GM12892 (cell line): ENCODE measurements at places on chromosomes 5 and 9.

- DNase-seq, result no peak
These were observed 42.3 kb downstream of the ZFAND5 start for GRCh38 chr9:72322678-72323077.

- no peak for DNase-seq
These were observed 145.5 kb upstream of the HAPLN1 start for GRCh38 chr5:83866181-83866580.

DNA sequence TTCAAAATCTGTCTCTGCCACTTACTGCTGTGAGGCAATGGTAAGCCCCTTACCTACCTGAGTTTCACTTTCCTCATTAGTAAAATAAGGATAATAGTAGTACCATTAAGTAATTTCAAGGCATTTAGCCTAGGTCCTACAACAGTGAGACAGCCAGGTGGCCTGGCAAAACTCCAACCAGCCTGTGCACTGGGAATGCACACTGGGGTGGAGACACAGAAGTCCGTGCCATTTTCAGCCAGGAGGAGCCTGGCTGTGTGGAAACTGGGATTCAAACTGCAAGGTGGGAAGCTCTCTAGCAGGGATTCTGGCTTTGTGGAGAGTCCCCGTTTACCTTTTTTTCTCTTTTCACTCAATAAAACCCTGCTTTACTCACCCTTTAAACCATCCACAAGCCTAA is 630.4 kb downstream of the PRELID2 start:
- DNase-seq, result no peak

GRCh38 chr9:35993976-35994720 is 36.2 kb upstream of the OR2S2 start:
- DNase-seq, result no peak

DNA sequence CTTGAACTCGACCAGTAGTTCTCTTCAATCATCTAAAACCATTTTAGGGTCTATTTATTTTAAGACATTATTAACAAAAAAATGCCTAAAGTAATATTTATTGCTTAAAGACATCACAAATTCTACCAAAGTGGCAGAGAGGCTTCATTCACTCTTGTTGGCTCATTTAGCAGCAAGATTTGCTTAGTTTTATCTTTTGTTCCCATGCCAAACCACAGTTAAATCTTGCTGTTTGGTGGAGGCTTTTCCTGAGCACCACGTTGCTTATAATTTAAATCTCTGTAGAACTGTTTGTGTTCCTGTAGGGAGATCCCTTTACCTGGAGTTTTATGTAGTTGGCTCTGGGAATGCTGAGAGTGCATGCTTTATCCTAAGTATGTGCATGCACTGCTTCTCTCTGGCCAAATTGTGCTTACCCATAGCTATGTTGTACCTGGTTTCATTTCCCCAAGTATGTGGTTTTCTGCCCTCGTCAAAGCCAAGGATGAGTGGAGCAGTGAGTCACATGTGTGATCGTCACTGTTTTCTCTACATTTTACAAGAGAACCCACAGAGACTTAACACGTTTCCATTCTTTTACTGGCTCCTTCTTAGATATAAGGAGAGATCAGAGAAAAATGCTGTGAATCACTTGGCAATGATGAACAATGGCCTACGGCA is 42.1 kb upstream of the MAST4 start:
- DNase-seq, result peak; percentile 9

DNA sequence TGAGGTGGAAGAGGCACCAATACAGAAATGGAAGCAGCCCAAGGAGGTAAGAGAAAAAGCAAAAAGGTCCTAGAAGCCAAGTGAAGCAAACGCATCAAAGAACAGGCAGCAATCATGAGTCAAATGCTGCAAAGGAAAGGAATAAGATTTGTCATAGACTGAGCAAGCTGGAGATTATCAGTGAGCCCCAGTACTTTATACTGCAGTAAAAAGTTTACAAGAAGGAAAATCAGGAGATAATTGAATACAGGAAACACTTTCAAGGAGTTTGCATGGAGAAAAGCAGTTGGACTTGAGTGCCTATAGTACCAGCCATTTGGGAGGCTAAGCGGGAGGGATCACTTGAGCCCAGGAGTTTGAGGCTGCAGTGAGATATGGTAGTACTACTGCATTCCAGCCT is 7.2 kb upstream of the HAVCR1 start:
- no peak for DNase-seq

DNA sequence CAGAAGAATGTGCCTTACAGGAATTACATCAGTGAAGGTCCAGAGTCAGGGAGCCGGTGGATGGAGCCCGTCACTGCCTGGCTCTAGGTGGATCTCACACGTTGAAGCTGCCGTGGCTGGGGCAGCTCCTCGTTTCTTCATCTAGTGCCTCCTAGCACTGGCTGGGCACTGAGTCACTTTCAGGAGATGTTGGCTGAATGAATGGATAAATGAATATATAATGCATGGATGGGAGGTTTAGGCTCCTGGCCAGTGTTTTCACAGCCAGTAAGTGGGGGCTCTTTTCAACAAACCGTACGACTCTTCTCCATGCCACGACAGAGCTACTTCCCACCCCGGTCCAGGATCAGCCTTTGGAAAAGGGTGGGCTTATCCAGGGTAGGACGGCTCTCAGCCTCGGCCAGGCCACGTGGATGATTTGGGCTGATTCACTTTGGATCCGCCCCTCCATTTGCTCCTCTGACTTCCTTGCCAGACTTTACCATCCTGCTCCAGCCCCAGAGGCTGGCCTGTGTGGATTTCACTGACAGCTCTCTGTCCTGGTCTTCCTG is 1.3 kb upstream of the SH3PXD2B start:
- DNase-seq, result no peak
